ENCODE measurements at places on chromosomes 4 and X.

DNA sequence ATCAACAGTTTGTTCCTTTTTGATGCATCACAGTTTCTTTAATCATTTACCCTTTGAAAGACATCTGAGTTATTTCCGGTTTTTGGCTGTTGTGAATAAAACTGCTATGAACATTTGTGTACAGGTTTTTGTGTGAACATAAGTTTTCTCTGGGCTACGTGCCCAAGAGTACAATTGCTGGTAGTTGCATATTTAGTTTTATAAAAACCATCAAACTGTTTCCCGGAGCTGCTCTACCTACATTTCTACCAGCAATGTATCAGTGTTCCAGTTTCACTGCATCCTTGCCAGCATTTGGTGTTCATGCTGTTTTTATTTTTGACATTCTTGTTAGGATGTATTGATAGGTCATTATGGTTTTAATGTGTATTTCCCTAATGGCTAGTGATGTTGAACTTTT, 17.3 kb downstream of the KDM6A start:
- no peak for DNase-seq

DNA sequence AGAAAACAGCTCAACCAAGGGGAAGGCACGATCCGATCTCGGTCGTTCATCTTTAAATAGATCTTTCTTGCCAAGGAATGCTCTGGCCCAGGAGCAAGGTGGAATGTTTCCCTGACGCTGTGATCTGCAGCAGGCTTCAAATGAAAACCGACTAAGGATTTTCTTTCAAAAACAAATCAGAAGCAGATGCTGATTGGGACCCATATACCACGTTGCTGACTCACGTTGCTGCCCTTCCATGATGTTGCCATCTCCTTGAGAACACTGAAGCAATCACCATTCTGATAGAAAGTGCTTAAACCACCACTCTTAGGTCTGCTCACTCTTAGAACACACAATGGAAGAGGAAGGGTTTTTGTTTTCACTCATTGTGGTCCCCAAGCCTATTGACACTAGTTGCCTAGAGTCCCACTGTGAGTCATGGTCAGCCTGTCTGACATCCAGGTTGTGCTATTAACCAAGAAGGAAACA, 26.1 kb downstream of the LAMTOR3 start:
- no peak for DNase-seq

DNA sequence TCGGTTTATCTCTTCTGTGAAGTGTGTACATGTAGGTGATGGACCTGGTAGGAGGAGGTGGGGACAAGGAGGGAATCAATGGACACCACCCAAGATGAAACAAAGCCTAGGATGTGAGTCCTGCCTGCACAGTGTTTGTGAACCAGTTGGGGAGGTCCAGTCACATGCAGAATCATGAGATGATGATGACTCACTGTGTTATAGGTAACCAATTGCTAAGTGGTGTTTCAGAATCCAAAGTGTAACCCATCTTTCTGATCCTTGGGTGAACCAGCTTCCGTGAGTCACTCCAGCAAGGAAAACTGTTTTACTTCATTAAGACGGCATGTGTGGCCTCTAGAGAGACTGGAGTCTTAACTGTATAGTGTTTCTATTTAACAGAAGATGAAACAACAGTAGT, 57.9 kb upstream of the HPF1 start:
- no peak for DNase-seq

GRCh38 chr4:61877893-61878292, 677.8 kb downstream of the ADGRL3 start:
- DNase-seq = peak; percentile 80

GRCh38 chrX:134865682-134866255, 125.0 kb upstream of the SMIM10 start:
- DNase-seq = no peak

- DNase-seq = peak; percentile 26
Measured at GRCh38 chrX:118839334-118839958, 15.8 kb downstream of the ZCCHC12 start.

- DNase-seq = no peak
Measured at GRCh38 chr4:137083571-137084135, 448.6 kb downstream of the PCDH18 start.

- DNase-seq = no peak
Measured at GRCh38 chrX:101229170-101229569, 9.6 kb downstream of the DRP2 start.

DNA sequence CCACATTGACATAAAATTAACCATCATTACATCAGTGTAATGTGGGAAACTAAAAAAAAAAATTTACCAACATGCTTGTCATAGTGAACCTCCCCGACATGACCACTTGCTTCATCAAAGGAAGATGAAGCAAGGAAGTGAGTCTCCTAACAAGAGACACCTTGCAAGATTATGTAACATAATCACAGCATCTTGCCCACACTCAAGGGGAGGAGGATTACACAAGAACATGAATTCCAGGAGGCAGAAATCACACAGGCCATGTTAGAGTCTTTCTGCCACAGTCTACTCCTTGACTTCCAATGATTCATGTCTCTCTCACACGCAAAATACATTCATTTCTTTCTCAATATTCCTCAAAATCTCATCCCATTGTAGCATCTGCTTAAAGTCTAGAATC, 93.3 kb downstream of the AKAP4 start:
- DNase-seq = no peak

DNA sequence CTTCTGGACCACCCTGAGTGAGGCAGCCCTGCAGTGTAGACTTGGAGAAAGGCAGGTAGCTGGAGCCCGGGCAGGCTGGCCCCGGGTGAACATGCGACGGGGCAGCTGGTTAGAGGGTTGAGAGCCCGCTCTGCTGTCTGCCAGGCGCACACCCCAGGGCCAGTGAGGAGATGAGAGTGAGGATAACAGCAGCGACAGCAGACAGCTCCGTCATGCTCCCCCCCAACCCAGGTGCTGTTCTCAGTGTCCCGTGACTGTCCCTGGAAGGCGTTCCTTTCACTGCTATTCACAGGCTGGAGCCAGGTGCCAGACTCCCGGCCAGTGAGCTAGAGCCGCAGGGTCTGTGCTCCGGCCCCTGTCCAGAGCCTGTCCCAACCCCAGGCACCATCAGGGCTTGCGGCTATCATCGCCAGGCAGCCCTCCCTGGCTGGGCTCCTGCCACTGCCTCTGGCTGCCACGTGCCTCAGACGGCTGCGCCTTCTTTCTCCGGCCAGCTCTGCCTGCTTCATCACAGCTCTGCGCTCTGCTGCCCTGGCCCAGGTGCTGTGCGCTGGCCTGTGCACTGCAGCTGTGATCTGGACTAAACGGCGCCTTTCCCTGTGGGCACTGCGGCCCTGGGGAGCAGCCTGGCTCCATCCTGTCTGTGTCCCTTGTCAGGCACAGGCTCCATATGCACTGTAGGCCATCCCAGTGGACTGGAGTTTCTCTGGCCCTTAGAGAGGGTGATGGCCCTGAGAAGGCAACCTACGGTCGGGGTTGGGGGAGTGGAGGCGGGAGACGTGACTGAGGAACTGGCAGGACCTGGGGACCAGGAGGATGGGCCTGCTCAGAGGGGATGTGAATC, 19.8 kb downstream of the NSG1 start:
- no peak for DNase-seq

- DNase-seq = no peak
Measured at GRCh38 chrX:120144178-120144844, 14.1 kb upstream of the RHOXF2 start.

DNA sequence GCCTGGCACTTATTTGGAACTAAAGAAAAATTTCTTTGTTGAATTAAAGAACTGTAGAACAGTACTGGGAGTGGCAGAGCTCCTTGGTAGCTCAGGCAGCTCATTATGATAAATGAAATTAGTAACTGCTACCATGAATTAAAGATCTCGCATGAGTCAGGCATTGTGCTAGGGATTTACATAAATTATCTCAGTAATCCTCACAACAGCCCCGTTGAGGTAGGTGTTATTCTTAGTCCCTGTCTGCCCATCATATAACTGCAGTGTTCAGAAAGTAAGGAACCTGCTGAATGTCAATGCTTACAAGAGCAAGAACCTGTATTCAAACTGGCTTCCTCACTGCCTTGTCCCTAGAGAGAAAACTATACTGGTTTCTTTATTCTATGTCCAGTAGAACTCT, 108.3 kb downstream of the NLGN4X start:
- no peak for DNase-seq

DNA sequence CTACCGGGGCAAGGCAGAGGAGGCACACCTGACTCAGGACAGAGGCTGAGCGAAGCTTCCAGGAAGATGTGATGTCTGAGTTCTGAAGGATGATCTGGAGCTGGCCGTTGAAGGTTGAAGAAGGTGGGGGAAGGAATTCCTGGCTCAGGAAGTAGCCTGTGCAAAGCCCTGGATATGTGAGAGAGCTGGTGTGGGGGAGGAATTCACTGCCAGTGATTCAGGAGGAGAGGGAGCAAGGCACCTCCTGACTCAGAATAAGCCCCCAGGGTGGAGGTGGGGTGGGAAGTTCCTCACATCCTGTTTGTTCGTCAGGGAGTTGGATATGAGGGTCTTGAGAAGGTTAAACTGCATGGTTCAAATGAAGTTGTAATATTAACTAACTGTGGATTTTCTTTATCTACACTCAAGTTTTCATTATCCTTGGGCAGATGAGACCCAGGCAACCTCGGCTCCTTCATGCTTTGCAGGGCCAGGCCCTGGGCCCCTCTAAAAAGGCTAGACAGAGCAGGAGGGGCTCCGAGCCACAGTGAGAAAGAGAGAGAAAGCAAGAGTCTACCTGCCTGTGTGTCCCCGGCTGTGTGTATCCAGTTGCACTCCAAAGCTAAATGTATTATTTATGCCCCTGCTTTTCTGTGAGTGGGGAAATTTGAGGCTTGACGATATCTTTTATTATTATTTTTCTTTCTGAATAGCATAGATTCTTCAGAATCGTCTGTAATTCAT, 7.1 kb downstream of the NHSL2 start:
- DNase-seq = no peak

GRCh38 chr4:53538756-53539155, 52.5 kb downstream of the LNX1 start:
- no peak for DNase-seq

GRCh38 chrX:119529345-119530276, 35.6 kb downstream of the STEEP1 start:
- no peak for DNase-seq

DNA sequence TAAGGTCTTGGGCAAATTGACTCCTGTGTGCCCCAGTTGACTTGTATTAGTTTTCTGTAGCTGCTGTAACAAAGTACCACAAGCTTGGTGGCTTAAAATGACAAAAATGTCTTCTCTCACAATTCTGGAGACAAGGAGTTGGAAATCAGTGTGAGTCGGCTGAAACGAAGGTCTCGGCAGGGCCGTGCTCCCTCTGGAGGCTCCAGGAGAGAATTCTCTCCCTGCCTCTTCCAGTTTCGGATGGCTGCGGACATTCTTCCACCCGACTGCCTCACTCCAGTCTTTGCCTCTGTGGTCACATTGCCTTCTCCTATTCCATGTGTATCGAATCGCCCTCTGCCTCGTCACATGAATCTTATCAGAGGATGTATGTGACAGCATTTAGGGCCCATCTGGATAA, 66.0 kb upstream of the PHOX2B start:
- no peak for DNase-seq

DNA sequence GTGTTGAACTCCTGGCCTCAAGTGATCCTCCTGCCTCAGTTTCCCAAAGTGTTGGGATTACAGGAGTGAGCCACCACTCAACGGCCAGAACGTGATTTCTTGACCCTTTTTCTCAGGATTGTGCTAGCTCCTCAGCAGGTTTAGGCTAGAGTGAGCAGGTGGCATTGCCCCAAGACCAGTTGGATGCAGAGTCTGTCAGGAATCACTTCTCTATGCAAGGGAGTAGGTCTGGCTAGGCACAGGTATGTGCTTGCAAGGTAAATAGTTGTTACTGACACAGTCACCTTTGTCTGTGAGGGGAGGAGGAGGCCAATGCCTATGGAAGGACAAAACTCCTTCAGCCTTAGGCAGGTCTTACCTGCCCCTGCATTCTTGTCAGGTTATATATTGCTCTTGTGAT, 24.2 kb downstream of the SLC25A5 start:
- no peak for DNase-seq

- DNase-seq = peak; percentile 28
Measured at GRCh38 chr4:105140684-105141490, 5.8 kb upstream of the TET2 start.

DNA sequence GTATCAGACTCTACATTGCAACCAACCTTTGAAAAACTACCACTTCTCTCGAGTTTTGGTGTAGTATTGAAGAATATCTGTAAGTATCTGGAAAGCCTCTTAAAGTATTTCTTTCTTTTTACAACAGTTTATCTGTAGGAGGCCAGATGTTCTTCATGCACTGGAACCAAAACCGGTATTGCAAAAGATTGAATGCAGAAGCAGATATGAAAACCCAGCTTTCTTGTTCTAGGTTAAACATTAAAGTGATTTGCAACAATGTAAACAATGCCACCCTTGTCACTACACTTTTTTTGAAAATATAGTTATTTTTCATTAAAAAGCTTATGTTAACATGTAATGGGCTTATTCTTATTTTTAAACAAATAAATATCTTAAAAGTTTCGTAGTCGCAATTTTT, 27.2 kb downstream of the PLS3 start:
- no peak for DNase-seq

- DNase-seq = no peak
Measured at GRCh38 chr4:39231660-39232059, 49.3 kb downstream of the WDR19 start.

- no peak for DNase-seq
Measured at GRCh38 chrX:29143756-29144155, 556.5 kb downstream of the IL1RAPL1 start.

Measured in Kasumi-1 (cell line).